ENCODE measurements at places on chromosomes 5 and 9.

DNA sequence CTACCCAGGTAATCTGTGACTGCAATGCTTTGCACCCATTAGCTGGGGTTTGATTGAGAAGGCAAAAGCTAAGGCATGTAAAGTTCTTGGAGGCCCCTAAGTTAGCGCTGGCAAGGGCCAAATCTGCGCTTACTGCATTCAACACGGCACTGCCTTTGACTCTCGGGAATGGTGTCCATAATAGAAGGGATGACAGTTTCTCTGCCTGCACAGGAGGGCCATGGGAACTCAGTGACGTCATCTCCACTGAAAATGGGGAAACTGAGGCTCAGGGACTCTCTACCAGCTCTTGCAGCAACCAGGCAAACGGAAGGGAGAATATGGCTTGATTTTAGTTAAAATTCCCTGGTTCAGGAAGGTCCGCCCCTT is 487 bp downstream of the SPATA24 start:
- no peak for DNase-seq

- DNase-seq: no peak
Measured at GRCh38 chr9:113687680-113688371, 188.3 kb upstream of the ZNF618 start.

GRCh38 chr5:1751864-1752822 is 47.5 kb downstream of the MRPL36 start:
- no peak for DNase-seq

GRCh38 chr9:74742792-74743730 is 144.7 kb downstream of the TRPM6 start:
- DNase-seq: no peak

GRCh38 chr9:115085773-115086377 is 32.1 kb downstream of the TNC start:
- DNase-seq: no peak

DNA sequence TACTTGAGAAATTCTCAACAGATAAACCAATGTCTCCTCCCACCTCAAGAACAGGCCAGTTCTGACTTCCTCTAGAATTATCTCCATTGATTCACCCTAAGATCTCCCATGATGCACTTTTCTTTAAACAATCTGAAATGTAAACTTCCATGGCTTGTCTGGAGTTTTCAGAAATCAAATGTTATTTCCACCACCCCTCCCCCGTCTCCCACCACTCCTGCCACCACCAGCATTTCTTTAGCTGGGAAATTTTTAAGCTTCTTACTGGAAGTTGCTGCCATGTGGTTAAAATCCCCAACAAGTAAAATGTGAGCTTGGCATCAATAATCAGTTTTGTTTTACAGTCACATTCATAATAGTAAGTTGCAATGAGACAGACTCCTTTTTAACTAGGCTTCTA is 32.8 kb upstream of the BASP1 start:
- no peak for DNase-seq

Measured in DMS153 (cell line).